HCEC 1CT (cell line): ENCODE measurements at places on chromosomes 16 and 17.

DNA sequence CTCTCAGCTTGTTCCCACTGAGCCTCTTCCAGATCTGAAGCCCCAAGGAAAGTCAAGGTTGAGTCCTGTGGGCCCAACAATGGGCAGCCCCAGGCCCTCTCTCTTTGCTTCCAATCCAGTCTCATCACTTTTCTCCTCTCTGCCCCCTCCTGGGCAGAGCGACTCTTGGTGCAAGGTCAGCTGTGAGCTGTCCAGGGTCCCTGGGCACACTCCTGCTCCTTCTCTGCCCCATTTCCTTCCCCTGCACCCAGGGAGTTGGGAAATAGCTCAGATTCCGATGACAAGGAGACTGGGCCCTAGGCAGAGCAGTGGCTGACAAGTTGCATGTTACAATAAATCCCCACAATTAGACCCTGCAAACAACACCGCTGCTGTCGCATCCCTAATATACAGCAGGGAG lies 16.1 kb upstream of the CRHR1 start:
- no peak for DNase-seq

GRCh38 chr17:28634206-28634865 lies 10.6 kb downstream of the BLTP2 start:
- no peak for DNase-seq

GRCh38 chr17:60165971-60166370 lies 16.2 kb downstream of the CA4 start:
- DNase-seq = no peak

GRCh38 chr17:65595071-65595656 lies 33.7 kb upstream of the AXIN2 start:
- no peak for DNase-seq

- DNase-seq = peak; percentile 19
Observed at GRCh38 chr17:4345581-4346252, 20.8 kb downstream of the UBE2G1 start.

DNA sequence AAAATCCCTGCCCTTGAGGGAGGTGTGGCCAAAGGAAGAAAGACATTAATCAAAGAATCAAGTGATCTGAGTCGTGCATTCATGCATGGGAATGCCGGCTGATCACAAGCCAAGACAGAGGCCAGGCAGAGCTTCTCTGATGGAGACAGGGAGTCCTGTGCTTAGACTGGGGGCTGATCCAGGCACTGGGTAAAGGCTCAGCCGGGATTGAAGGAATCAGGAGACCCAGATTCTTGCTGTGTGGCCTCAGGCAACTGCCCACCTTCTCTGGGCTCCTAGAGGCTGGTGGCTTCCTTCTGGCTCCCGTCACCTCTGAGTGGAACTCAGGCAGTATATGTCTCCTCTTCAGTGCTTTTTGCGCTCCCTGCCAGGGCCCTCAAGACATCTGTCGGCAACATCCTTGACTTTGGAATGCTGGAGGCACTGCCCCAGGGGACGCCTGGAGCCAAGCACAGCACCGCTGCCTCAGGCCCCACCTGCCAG lies 17.7 kb downstream of the RAI1 start:
- no peak for DNase-seq

DNA sequence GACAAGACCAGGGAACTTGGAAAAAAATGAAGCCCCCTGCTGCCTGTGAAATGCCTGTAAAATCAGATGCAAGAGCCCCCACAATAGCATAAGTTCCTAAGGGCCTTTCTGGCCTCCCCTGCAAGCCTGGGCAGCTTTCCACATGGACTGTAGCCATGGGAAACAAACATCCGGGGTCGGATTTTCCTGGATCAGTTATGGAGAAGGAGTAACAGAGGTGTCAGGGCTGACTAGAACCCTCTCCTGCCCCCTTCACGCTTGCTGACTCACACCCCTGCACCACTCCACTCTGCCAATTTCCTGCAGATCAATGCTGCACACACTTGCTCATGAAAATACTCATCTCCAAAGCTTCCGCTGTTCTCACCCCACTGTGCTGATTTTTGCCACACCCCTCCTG lies 258.6 kb downstream of the CBLN1 start:
- peak; percentile 81 for DNase-seq

DNA sequence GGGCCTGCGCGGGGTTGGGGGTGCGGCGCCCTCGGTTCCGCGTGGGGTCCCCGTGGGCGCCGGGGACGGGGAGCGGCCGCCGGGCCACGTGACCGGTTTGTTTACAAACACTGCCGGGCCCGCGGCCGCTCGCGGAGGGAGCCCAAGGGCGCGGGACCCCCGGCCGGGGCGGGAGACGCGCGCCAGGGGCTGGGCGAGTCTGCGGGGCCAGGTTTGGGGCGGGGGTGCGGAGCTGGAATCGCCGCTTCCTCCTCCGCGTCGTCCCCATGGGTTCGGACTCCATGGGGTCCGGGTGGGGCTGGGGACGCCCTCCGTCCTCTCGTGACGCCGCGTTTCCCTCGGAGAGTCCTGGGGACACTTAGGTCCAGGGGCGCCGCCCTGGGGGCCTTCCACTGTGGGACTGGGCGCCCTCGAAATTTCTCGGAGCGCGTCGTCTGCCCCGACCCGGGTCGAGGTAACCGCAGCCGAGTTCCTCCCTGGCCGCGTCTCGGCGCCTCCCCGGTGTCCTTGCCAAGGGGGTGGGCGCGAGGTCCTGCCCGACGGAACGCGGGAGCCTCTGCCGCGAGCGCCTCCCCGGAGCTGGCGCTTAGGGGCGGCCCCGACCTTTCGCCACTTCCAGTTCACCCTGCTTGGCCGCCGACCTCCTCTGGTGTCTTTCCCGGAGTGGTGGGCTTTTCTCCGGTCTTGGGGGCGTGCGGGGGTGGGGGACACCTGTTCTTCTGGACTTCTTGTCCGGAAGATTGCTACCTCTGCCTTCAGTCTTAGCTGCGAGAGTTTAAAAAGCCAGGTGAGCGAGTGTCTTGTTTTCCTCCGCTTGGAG lies 684 bp downstream of the YPEL2 start:
- DNase-seq = peak; percentile 1

GRCh38 chr17:17557796-17558195 lies 33.7 kb downstream of the PEMT start:
- no peak for DNase-seq

GRCh38 chr17:7839190-7839875 lies 5.3 kb downstream of the KDM6B start:
- no peak for DNase-seq

- DNase-seq = no peak
Observed at GRCh38 chr16:6732166-6732565, 600.5 kb upstream of the RBFOX1 start.

DNA sequence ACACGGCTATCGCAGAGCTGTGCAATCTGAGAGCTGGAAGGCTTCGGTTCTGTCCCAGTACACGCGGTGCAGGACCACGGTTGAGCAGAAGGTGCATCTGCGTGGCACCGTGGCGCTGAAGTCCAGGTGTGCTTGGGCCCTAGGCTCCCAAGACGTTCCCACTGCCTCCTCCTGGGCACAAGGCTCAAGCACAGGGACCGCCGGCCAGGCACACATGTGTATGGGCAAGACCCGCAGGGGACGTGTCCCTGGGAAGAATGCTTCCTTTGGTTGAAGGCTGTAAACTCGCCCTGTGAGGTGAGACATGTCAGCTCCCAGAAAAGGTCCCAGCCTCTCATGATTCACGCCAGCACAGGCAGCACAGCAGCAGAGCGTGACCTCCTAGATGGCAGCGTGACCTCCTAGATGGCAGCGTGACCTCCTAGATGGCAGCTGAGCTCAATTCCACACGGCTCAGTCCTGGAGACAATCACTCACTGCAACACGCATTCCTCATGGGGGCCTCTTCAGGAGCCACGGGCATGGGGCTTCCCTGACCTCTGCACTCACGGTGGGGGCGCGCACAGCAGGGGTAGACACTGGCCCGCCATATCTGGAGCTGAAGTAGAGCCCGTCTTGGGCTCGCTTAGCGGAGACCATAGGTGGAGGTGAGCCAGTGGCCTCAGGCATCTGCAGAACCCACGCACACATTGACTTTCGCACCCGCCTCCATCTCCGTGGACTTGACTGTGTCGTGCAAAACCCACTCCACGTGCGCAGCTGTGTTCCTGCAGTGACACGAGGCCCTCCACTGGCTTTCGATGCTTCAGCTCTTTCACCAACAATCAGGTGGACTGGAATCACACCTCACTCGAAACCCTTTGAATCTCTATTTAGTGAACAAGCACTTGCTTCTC lies 85.0 kb upstream of the CHMP6 start:
- DNase-seq = no peak

DNA sequence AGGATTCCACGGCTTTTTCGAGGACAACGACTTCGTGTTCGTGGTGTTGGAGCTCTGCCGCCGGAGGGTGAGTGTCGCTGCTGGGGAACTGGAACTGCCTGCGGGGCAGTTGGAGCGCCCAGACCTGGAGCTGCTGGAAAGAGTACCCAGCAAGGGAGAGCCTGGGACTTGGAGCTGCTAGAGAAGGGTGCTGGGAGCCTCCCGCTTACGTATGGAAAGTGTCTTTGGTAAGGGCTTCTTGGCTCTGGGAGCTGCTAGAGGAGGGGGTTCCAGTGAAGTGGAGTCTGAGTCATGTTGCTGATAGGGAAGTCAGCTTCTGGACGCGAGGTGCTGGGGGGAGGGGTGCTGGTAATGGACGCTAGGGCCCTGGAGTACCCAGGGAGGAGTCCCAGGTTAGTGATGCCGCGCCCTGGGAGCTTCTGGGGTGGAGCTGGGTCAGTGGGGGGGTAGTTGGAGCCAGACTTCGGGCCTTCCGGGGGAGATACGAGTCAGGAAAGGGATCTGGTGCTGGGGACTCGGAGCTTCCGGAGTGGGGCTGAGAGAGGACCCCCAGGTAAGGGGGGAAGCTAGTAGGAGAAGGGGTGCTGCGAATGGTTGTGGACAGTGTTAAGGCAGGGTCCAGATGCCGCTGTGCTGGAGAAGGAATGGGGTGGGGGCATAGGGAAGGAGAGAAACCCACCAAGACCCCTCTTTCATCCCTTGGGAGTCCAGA lies 741 bp downstream of the PLK1 start:
- peak; percentile 33 for DNase-seq

- no peak for DNase-seq
Observed at GRCh38 chr17:30506481-30506880, 29.3 kb downstream of the GOSR1 start.

DNA sequence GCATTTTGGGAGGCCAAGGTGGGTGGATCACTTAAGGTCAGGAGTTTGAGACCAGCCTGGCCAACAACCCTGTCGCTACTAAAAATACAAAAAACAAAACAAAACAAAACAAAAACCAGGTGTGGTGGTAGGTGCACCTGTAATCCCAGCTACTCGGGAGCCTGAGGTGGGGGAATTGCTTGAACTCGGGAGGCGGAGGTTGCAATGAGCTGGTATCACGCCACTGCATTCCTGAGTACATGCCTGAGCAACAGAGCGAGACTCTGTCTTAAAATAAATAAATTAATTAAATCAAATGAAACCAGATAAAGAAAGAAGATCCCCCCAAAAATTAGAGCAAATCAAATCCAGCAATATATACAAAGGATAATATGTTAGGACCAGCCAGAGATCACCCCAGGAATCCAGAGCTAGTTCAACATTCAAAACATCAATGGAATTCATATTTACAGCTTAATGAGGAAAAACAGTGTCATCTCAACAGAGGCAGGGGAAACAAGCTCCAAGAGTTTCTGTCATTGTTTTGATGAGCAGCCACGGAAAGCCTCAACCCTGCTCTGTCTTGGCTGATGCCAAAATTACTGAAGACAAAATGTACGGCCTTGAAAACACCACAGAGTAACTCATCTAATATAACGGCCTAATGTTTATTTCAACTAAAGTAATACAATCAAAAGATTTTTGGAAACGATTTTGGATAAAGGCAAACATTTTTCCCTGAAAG lies 3.7 kb downstream of the PEMT start:
- no peak for DNase-seq

- peak; percentile 70 for DNase-seq
Observed at GRCh38 chr17:72600934-72601333, 480.1 kb downstream of the SOX9 start.

DNA sequence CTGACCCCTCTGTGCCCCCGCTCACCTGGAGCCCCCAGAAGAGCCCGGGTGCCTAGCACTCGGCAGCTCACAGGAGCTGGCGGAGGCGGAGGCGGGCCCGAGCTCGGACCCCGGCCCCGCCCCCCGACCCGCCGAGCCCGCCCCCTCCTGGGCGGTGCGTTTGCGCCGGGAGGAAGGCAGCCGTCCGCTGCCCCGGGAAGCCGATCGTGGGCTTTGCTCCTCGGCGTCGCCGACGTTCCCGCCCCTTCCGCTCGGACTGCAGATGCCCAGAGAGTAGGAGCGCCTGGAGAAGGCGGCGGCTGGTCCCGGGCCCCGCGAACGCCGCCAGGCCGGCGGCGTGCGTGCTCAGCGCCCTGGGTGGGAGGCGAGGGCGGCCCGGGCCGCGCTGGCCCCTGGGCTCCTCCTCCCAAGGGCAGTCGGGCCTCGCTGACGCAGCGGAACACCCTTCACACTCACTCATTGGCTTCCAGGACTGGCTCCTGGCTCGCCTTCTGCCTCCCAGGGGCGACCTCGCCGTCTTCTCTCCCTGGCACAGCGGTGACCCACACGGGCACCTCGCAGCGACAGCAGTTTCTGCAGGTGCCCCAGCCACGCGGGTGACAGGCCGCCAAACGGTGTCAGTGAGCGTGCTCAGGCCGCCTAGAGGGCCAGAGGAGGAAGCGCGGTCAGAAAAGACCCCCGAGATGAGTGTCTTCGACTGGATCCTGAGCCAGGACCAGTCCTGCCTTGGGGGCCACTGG lies at the start of gene PLSCR3:
Gene PLSCR3, minus strand, starts transcription at position 74 of the 740 bp plus-strand sequence. CDS start 415 bp downstream, outside the sequence.
- DNase-seq = peak; percentile 76

DNA sequence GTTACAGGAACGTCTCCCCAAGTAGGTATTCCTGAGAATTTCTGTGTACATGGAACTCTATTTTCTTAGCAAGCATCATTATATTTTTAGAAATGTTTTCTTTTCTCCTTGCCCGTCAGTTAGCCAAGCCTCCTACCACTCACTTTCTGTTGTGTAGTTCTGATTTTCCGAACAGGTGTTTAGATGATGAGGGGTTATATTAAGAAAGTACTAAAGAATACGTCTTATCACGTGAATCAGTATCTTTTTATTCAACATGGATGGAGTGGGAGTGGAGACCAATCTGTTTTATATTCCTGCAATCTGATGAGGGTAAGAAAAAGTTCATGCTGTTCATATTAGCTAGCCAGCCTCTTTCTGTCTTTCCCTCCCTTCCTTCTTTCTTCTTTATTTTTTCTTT lies 29.4 kb downstream of the MSI2 start:
- no peak for DNase-seq

- no peak for DNase-seq
Observed at GRCh38 chr17:1267471-1267943, 2.7 kb upstream of the BHLHA9 start.

- DNase-seq = peak; percentile 17
Observed at GRCh38 chr17:8365143-8365542, 11.4 kb downstream of the KRABD2 start.

DNA sequence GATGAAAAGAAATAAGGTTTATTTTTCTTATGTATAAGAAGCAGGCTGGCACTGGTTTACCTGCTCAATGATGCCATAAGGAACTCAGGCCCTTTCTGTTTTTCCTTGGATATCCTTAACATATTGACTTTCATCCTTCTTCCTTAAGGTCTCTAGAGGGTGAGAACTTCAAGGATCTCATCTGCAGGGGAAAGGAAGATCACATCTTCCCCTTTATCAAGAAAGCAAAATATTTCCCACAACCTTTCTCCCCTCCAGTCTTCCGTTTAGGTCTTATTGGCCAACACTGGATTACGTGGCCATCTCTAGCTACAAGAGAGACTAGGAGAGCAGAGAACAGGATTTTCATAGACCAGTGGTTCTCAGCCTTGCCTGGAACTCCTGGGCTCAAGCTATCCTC lies 4.2 kb upstream of the TBX4 start:
- no peak for DNase-seq
